Stimulated activated CD8-positive, alpha-beta memory T cell treated with anti-CD3 and anti-CD28 coated beads, Interleukin-15, amount 100 ng/mL, for 4 hours (primary cell): ENCODE measurements at places on chromosomes 2 and 18.

- DNase-seq: no peak
Measured at GRCh38 chr2:177118636-177119035, 94.0 kb upstream of the HNRNPA3 start.

DNA sequence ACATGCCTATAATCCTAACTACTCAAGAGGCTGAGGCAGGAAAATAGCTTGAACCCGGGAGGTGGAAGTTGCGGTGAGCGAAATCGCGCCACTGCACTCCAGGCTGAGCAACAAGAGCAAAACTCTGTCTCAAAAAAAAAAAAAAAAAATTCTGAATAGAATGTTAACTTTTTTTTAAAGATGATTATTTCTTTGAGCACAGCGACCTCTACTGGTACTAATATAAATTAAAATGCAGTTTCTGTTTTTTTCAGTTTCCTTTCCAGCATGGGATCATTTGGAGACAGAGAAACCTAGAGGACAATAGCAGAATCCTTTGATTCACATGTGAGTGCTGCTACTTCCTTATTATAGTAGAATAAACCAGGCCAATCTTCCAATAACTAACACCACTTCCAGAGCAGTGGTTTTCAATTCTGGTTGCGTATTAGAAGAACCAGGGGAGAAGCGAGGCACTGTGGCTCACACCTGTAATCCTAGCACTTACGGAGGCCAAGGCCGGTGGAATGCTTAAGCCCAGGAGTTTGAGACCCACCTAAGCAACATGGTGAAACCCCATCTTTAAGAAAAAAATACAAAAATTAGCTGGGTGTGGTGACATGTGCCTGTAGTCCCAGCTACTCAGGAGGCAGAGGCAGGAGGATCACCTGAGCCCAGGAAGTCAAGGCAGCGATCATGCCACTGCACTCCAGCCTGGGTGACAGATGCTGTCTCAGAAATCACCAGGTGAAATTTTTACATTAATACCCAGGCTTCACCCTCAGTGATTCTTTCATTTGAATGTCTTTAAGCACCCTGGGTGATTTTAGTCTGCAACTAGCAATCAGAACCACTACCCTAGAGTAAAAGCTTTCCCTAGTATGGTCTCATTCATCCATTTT lies 10.1 kb downstream of the SRSF7 start:
- DNase-seq: no peak

- DNase-seq: no peak
Measured at GRCh38 chr2:190404487-190404886, 3.7 kb upstream of the MFSD6 start.

- DNase-seq: no peak
Measured at GRCh38 chr2:42725657-42726056, 38.3 kb downstream of the OXER1 start.

GRCh38 chr2:226754821-226755604 lies 44.6 kb downstream of the IRS1 start:
- no peak for DNase-seq

DNA sequence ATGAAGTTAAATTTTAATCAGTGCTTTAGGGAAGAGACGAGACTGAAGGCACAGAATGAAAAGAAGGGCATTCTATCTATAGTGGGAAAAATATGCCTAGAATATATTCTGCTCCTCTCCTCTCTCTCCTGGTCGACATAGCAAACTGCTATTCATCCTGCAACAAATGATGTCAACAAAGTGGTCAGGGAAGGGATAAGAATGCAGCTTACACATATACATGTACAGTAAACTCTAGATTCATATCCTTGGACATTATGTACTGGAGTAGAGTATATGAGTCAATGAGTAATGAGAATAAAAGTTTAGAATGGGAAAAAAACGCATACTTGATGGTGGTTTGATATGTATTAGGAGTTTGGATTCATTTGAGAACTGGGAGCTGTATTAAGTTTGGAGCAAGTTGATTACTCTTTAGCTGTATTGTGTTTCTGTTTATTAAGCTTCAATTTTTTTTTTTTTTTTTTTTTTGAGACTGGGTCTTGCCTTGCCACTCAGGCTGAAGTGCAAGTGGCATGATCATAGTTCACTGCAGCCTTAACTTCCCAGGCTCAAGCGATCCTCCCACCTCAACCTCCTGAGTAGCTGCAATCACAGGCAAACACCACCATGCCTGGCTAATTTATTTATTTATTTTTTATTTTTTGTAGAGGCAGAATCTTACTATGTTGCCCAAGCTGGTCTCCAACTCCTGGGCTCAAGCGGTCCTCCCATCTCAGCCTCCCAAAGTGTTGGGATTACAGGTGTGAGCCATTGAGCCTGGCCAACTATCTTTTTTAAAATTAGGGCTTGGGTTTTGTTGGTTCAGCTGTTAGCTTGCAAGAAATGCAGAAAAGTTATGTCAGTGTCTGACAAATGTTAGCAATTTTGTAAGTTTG lies 53.8 kb downstream of the STAT1 start:
- DNase-seq: no peak

- DNase-seq: no peak
Measured at GRCh38 chr2:26581991-26582842, 58.9 kb downstream of the CIB4 start.

GRCh38 chr2:27885234-27885633 lies 5.0 kb downstream of the RBKS start:
- no peak for DNase-seq

DNA sequence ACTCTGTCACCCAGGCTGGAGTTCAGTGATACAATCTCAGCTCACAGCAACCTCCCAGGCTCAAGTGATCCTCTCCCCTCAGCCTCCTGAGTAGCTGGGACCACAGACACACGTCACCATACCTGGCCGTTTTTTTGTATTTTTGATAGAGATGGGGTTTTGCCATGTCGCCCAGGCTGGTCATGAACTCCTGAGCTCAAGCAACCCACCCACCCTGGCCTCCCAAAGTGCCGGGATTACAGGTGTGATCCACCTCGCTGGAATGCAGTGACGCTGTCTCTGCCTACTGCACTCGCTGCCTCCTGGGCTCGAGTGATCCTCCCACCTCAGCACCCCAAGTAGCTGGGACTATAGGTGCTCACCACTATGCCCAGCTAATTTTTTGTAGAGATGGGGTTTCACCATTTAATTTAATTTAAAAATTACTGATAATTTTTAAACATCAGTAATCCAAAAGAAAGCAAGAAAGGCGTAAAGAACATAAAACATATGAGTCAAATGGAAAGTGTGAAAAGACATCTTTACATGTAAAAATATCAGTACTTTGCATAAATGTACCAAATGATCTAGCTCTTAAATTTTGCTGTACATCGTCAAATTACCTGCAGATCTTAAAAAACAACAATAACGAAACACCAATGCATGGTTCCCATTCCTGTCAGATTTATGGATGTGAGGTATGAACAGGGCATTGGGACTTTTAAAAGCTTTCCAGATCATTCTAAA lies 2.8 kb upstream of the ZNF236 start:
- DNase-seq: no peak

- no peak for DNase-seq
Measured at GRCh38 chr18:73638709-73639108, 508.9 kb downstream of the FBXO15 start.
